ENCODE measurements at places on chromosomes 2 and 18. TPM values are rescaled to one million over a fixed set of nuclear protein-coding genes. Genes with fewer than 3 reads are reported as not detected.

DNA sequence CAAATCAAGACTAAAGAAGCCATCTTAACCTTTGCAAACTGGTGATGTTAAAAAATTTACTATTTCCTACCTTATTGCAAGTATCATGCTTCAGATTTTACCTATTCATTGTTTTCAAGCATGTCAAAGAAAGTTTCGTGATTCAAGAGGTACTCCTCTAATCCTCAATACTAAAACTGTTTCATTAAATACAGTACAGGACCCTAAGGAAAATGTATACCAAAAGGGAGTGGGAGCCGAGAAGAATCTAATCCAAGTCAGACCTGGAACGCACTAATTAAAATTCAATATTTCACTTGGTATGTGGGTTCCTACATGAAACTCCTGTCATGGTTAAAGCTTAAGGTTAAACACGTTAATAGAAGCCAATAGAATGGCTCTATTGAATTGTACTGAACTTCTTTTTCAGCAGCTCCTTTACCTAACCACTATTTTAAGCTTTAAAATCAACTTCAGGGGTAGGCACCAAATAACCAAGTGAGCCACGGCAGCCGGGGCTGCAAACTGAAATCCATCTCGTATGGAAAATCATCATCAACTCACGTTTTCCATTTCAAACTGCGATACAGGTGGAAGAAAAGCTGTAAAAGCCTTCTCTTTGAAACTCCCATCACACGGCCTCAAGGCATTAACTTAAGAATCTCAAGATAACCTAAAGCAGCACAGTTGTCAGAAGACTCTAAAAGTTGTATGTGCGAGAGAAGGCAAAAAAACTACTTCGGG, 188.8 kb downstream of the ZEB2 start:
- H3K4me3 ChIP-seq, result peak overlapping the region; percentile 68
- H3K4me1 ChIP-seq, result peaks cover 16% of the 10 kb centered on the region
- H3K27ac ChIP-seq, result peak overlapping the region; percentile 94
- no peaks in the 10 kb centered on the region for H3K36me3 ChIP-seq
- no peak for ATAC-seq

GRCh38 chr2:8168022-8168717, 513.7 kb upstream of the ID2 start:
- H3K4me1 ChIP-seq, result no peaks in the 10 kb centered on the region
- no peak overlapping the region for H3K27ac ChIP-seq
- H3K27me3 ChIP-seq, result no peaks in the 10 kb centered on the region
- H3K4me3 ChIP-seq, result no peak overlapping the region

GRCh38 chr2:58852243-58852642, 611.1 kb upstream of the FANCL start:
- no peaks in the 10 kb centered on the region for H3K4me1 ChIP-seq
- H3K27me3 ChIP-seq, result no peaks in the 10 kb centered on the region
- no peak overlapping the region for H3K4me3 ChIP-seq
- H3K27ac ChIP-seq, result no peak overlapping the region

DNA sequence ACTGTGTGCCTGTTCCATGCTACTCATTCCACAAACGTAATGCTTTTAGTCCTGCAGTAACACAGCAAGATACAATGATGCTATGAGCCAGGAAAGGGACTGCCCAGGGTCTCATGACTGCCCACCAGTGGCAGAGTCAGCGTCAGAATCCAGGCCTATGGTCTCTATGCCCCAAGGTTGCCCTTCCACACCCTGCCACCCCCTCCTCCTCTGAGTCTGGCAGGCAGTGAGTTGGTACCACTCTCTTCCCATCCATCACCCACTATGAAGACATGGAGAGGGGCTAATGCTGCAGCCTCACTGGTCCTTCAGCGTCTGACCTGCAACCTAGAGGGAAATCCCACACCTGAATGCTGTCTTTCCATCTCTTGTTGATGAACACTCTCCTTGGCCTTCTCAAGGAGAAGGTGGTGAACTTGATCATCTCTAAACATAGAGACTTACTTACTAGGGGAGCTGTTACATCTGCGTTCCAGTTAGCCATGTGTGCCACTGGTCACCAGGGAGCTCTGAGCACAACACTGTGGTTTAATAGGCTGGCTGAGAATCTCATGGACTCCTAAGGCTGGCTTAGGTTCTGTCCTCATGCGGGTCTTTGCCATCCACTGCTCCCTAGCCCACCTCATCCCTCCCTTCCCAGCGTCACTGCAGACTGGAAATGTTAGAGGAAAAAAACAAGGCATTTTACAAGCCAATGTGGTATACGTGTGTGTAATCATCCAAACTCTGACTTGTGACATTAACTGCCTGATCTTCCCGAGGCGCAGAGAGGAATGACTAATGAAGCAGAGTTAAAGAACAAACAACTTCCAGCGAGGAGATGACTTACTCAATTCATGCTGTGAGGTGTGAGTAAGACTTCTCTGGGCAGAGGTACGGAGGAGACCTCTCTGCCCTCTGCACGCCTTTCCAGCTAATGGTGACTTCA, 28.8 kb downstream of the STEAP3 start:
- ATAC-seq, result no peak
- H3K4me3 ChIP-seq, result no peak overlapping the region
- H3K36me3 ChIP-seq, result no peaks in the 10 kb centered on the region
- H3K4me1 ChIP-seq, result no peaks in the 10 kb centered on the region
- H3K27me3 ChIP-seq, result no peaks in the 10 kb centered on the region

UGT1A3 gene
- total RNA-seq, result not detected

VIL1 gene
- total RNA-seq, result not detected

SLC9A4 gene
- not detected for total RNA-seq
